Activated CD4-positive, CD25-positive, alpha-beta regulatory T cell treated with anti-CD3 and anti-CD28 coated beads, Interleukin-2, amount 50 U/mL, for 16 hours (primary cell): ENCODE measurements at places on chromosomes 1 and 21.

- no peak for DNase-seq
Observed at GRCh38 chr1:239228451-239228850, 157.9 kb upstream of the CHRM3 start.

GRCh38 chr1:97308131-97308530 is 586.5 kb downstream of the PTBP2 start:
- no peak for DNase-seq

- DNase-seq = no peak
Observed at GRCh38 chr1:2588661-2589430, 2.3 kb downstream of the PRXL2B start.

GRCh38 chr21:41953831-41954653 is at the start of gene C2CD2:
C2CD2 (minus strand) TSS chr21:41954018; CDS start chr21:41953648, 370 bp downstream.
- no peak for DNase-seq

DNA sequence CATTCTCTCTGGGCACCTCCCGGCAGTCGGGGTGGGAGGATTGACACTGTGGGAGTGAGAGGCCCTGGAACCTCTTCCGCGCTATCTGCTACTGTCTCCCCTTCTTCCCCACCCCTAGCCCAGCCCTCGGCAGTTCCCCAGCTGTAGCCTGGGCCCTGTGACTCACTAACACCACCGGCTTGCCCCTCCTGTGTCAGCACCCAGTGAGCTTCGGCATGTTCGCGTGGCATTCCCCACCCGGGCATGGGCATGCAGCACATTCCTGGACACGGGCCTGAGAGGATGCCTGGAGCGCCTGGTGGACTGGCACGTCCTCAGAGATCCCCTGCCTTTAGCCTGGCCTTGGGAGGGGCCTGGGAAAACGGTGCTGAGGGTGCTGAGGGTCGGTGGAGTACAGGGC is 1.3 kb downstream of the CDK18 start:
- no peak for DNase-seq

DNA sequence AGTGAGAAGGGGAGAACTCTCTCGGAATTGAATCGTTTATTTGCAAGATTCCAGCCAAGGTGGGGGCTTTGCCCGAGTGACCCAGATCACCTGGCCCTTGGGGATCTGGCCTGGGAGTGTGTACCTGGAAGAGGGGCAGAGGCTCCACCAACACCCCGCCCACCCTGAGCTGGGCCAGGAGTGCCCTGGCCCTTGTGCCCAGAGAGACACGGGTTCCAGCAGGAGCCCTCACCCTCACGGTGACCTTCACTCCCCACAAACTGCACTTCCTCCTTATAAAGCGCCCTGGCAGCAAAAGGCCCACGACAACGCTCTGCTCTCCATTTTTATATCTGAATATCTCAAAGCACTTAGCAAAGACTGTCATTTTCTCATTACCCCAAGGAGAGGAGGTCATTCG is 16.6 kb downstream of the CASZ1 start:
- DNase-seq = no peak

DNA sequence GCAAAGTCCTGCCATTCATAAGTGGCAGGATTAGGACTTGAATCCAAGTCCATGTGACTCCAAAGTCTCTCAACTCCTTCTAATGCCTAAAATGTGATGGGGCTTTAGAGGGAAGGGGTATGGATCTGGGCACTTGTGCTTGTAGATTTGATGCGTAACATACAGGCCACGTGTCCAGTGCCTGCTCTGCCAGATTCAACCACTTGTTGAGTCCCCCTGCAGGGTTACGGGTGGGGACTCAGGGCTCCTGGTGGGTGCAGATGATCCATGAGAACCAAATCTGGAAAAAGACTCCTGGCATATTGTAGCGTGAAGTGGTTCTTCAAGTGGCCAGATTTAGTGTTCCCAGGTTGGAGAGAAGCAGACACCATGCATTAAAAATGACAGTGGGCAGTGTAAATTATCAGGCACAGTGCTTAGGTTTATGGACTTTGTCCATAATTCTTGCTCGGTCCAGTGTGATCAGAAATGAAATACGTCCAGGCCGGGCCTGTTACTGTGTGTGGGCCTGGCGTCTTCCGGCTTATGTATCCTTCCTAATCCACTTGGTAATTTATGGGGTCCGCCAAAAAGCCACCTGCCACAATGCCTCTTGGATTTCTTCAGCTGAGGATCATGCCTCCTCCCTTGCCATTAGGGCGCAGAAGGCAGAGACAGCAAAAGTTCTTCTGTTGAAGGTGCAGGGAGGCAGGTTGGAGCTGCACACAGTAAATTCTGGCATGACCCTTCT is 51.2 kb upstream of the LRP8 start:
- DNase-seq = no peak

- no peak for DNase-seq
Observed at GRCh38 chr1:32933742-32934322, 30.8 kb downstream of the RNF19B start.
